ENCODE measurements at places on chromosomes 6 and 20. TPM values are rescaled to one million over a fixed set of nuclear protein-coding genes. Genes with fewer than 3 reads are reported as not detected.

Gene CBLN4
- total RNA-seq = not detected

Gene CCN5
- total RNA-seq = 0.20 TPM

- H3K4me3 ChIP-seq = no peak overlapping the region
- H3K36me3 ChIP-seq = no peaks in the 10 kb centered on the region
- peak; percentile 41 for DNase-seq
- no peaks in the 10 kb centered on the region for H3K4me1 ChIP-seq
These were observed 92.1 kb downstream of the POPDC3 start for GRCh38 chr6:105087571-105088211.

Gene DAAM2
- total RNA-seq = not detected

- H3K4me3 ChIP-seq = no peak overlapping the region
- H3K27me3 ChIP-seq = no peaks in the 10 kb centered on the region
- DNase-seq = no peak
- no peaks in the 10 kb centered on the region for H3K4me1 ChIP-seq
- no peaks in the 10 kb centered on the region for H3K36me3 ChIP-seq
These were observed 791.5 kb downstream of the TFAP2A start for GRCh38 chr6:9623228-9623832.

Gene LGSN
- 0.30 TPM for total RNA-seq

Gene HAO1
- 0.12 TPM for total RNA-seq

GRCh38 chr6:132400883-132401617 lies at the start of gene MOXD1:
TSS of gene MOXD1 (minus strand) at chr6:132401475. CDS start at chr6:132401426, 49 bp downstream.
- peaks cover 9% of the 10 kb centered on the region for H3K4me1 ChIP-seq
- no peaks in the 10 kb centered on the region for H3K36me3 ChIP-seq
- no peaks in the 10 kb centered on the region for H3K27me3 ChIP-seq
- DNase-seq = no peak
- no peak within 1 kb of the TSS for H3K27ac ChIP-seq

GRCh38 chr6:96499781-96500180 lies 21.8 kb upstream of the UFL1 start:
- no peak overlapping the region for H3K4me3 ChIP-seq
- DNase-seq = no peak
- no peak overlapping the region for H3K27ac ChIP-seq
- H3K27me3 ChIP-seq = no peaks in the 10 kb centered on the region
- H3K36me3 ChIP-seq = no peaks in the 10 kb centered on the region
- no peaks in the 10 kb centered on the region for H3K4me1 ChIP-seq

- H3K27ac ChIP-seq = no peak overlapping the region
- H3K4me3 ChIP-seq = no peak overlapping the region
- H3K36me3 ChIP-seq = no peaks in the 10 kb centered on the region
- H3K4me1 ChIP-seq = peaks cover 24% of the 10 kb centered on the region
These were observed 57.5 kb downstream of the HIVEP2 start for GRCh38 chr6:142887517-142887916.

- no peaks in the 10 kb centered on the region for H3K27me3 ChIP-seq
- H3K27ac ChIP-seq = no peak overlapping the region
- H3K4me3 ChIP-seq = no peak overlapping the region
- H3K4me1 ChIP-seq = no peaks in the 10 kb centered on the region
- DNase-seq = no peak
These were observed 166.1 kb downstream of the TMEM242 start for GRCh38 chr6:157157258-157157657.

DNA sequence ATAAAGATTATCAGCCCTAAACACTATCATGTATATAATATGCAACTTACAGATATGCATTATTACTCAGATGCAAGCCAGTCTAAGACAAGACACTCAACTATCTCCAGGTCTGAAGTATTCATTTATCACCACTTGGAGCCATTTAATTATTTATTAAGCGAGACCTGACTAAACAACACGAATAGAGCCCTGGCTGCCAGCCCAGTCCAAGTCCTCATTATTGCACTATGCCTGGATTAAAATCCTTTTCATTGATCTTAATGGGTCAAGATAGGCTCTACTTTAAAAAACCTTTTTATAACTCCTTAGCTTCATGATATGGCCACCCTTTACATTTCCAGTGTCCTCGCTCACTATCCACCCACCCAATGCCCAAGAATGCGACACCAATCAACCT lies 183.1 kb upstream of the MARCKS start:
- no peaks in the 10 kb centered on the region for H3K27me3 ChIP-seq
- H3K36me3 ChIP-seq = no peaks in the 10 kb centered on the region
- H3K27ac ChIP-seq = no peak overlapping the region

GRCh38 chr6:53916804-53917463 lies 122.1 kb downstream of the LRRC1 start:
- H3K27ac ChIP-seq = no peak overlapping the region
- DNase-seq = no peak
- H3K36me3 ChIP-seq = 0 out of 2 replicates have a peak, but pooled peaks cover 4% of the 10 kb centered on the region
- no peaks in the 10 kb centered on the region for H3K4me1 ChIP-seq

Gene CENPW
- total RNA-seq = 46.9 TPM

DNA sequence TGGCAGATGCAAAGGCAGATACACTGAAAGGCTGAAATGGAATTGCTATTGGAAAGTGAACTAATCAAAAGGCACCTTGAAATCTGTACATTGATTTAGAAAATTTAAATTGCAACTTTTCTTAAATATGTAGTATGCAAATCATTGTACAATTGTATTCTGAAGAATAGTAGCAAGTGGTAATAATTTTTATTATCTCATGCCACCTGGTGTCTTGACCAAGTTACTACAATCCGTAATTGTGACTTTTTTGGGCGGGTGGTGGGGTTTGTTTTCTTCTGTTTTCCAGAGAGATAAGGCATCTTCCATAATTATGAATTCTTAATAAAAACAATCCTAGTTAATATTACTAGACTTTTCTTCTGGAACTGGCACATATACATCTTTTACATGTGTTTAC lies 12.5 kb upstream of the BCKDHB start:
- no peaks in the 10 kb centered on the region for H3K4me1 ChIP-seq
- H3K27ac ChIP-seq = no peak overlapping the region
- no peaks in the 10 kb centered on the region for H3K36me3 ChIP-seq
- peak; percentile 6 for DNase-seq
- no peaks in the 10 kb centered on the region for H3K27me3 ChIP-seq
- H3K4me3 ChIP-seq = no peak overlapping the region

- no peak for DNase-seq
- peak overlapping the region; percentile 55 for H3K27ac ChIP-seq
- H3K4me1 ChIP-seq = peaks cover 30% of the 10 kb centered on the region
These were observed 265.5 kb downstream of the DLL1 start for GRCh38 chr6:170025341-170025911.

Gene SYNGAP1
- 11.5 TPM for total RNA-seq

Data from HCT116 (cell line).